ENCODE measurements at places on chromosomes 5 and 9.

DNA sequence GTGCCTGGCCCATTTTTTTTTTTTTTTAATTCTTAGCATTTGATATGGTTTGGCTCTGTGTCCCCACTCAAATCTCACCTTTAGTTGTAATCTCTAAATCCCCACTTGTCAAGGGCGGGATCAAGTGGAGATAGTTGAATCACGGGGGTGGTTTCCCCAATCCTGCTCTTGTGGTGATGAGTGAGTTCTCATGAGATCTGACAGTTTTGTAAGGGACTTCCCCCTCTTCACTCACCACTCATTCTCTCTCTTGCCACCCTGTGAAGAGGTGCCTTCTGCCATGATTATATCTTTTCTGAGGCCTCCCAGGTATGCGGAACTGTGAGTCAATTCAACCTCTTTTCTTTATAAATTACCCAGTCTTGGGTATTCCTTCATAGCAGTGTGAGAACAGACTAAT lies 27.2 kb downstream of the NDUFAF2 start:
- DNase-seq, result no peak

DNA sequence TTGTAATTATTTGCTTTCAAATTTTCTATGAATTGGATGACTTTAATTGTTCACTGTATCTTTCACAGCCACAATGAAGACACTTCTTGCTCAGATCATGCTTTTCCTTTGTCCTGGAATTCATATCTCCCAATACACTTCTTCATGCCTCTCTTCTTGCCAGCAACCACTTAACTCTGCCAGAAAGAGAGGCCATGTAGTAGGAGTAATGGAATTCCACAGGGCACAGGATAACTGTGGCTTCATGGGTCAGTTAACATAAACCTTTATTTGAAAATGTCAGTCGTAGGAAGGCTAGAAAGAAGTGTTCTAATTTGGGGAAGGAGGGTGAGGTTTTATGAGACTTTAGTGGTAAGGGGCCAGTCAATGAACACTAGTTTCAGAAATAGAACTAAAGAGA lies 190.3 kb downstream of the TMEM167A start:
- DNase-seq, result no peak

GRCh38 chr9:127608104-127608966 lies 3.7 kb upstream of the STXBP1 start:
- peak; percentile 73 for DNase-seq

- no peak for DNase-seq
Observed at GRCh38 chr5:158998793-158999325, 100.9 kb downstream of the EBF1 start.

GRCh38 chr5:41790038-41790776 lies 80.0 kb downstream of the OXCT1 start:
- peak; percentile 69 for DNase-seq

DNA sequence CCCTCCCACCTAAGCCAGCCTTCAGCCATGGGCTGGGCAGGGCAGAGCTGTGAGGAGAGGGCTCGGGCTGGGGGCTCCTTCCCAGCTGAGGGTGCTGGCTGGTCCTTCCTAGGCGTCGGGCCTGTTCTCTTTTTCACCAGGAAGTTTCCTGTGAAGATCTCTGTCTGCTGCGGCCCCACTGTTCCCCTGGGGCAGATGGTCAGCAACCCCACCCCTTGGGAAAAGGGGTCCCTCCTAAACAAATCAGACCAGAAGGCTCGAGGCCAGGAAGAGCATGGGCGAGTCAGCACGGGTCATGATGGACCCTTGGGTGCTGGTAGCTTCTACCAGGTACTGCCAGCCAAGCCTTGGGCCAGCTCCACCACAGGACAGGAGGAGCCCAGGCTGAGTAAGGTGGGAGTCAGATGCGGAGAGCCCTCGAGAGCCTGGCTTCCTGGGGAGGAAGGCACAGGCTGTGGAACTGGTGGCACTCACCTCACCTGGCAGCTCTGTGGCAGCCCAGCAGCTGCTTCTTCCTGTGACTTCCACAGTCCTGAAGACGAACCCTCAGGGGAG lies 3.5 kb downstream of the CACNA1B start:
- no peak for DNase-seq

DNA sequence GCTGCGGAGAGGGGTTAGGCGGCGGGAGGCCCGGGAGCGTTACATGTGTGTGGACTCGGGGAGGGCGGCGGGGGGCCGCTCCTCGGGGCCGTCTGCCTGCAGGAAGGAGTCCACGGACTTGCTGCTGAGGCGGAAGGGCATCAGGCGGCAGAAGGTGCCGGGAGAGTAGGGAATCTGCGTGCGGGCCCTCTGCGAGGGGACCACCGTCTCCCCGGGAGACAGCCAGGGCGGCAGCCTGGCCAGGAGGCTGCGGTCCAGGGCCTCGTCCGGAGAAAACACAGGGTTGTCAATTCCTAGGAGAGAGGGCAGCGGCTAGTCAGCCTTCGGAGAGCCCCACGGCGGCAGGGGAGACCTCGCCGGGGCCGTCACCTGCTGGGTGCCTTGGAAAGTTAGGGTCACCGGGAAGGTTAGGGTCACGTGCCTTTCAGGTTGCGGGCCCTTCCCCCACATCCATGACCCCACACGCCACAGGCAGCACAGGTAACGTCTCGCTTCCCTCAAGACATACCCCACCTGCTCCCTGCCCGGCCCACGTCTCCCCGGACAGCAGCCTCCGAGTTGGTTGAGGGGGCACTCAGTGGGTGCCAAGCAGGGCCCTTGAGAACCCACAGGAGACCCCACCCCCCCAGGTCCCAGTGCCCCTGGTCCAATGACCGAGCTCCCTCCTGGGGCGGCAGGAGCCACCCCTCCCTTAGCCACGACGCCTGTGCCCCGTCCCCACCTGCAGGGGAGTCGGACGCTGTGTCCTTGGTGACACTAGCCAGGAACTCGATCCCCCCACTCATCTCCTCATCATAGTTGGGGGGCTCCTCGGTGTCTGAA lies 32.1 kb downstream of the EXOC3 start:
- DNase-seq, result no peak

DNA sequence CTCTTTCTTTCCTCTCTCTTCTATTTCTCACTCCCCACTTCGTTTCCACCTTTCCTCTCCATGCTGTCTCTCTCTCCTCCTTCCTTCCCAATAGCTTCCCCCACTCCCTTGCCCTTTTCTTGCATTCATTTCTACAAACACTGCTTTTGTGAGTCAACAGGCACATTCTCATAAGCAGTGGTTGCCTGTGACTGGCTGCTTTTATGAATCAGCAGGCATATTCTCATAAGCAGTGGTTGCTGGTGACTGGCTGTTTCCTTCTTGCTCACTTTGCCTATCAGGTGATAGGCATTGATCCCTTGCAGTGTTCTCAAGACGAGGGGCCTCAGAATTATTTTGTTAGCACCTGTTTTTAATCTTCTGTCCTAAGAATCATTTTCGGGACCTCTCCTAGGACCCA lies 116.1 kb upstream of the ACTBL2 start:
- DNase-seq, result no peak

DNA sequence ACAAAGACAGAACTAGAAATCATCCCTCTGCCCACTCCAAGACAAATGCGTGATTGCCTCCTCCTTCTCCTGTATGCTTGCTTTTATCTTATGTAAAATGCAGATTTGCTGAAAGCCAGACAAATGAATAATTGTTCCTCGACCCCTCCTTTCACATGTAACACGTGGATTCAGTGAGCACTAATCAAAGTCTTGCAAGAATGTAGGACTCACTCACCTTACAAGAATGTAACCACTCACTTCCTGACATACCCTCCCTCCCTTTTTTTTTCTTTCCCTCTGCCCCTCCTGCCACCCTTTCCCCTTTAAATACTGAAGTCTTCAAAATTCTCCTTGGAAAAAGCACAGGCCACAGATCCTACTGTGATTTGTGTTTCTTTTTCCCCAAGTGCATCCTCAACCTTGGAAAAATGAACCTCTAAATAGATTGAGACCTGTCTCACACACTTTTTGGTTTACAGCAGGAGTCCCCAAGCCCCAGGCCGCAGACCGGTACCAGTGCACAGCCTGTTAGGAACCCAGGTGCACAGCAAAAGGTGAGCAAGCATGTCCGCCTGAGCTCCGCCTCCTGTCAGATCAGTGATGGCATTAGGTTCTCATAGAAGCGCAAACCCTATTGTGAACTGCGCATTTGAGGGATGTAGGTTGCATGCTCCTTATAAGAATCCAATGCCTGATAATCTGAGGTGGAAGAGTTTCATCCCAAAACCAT lies 29.4 kb upstream of the HSD17B3 start:
- no peak for DNase-seq

DNA sequence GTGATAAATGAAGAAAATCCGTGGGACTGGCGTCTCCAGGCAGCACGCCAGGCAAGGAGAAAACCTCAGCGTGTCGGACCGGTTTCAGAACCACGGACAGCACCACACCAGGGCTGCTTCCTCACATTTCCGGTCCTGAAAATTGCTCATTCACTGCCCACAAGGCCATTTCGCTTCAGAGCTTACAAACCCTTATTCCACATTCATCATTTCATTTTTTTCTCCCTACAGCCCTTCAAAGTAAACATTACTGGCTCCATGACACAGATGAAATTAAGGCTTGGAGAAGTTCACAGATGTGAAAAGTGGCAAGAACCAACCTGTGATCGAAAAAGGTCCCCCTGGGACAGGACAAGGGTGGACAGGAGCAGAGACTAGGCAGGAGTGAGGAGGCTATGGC lies 1.5 kb upstream of the GPRIN1 start:
- no peak for DNase-seq

DNA sequence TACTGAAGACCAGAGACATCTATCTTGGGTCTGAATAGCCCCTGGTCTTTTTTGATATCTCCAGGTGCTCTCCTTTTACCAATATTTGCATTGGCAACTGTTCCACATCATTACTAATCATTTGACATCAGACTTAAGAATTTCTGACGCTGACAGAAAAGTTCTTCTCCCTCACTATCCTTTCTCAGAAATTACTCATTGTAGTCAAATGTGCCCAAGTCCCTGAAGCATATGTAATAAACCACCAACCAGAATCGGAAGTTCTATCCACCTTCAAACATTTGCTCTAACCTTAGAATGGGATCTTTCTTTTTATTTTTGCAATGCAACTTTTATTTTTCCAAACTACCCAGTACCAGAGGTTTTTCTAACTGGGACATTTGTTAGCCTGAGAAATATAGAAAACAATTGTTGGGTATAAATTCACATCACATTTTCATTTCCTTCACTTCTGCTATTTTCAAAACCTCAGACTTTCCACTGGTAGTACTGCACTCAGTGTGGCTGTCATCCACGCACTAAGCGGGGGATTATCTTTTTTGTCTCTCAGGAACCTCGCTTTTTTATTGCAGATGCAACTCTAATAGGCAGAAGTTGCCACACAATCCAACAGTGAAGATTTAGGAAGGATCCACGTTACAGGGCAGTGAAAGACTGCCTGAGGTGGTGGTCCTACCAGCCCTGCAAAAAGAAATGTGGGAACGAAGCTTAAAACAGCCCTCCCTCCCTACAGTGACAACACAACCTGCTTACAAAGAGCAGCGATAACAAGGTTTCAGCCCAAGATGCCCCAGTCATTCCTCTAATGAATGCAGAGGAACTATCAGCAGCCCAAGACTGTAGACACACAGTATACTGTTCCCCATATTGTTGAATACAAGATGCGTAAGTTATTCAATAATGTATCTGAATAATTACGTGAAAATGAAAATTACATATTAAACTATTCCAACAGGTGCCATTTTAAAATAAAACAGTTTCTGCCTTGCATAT lies 201.2 kb downstream of the EBF1 start:
- no peak for DNase-seq

- DNase-seq, result no peak
Observed at GRCh38 chr5:94754824-94755223, 136.4 kb downstream of the SLF1 start.

DNA sequence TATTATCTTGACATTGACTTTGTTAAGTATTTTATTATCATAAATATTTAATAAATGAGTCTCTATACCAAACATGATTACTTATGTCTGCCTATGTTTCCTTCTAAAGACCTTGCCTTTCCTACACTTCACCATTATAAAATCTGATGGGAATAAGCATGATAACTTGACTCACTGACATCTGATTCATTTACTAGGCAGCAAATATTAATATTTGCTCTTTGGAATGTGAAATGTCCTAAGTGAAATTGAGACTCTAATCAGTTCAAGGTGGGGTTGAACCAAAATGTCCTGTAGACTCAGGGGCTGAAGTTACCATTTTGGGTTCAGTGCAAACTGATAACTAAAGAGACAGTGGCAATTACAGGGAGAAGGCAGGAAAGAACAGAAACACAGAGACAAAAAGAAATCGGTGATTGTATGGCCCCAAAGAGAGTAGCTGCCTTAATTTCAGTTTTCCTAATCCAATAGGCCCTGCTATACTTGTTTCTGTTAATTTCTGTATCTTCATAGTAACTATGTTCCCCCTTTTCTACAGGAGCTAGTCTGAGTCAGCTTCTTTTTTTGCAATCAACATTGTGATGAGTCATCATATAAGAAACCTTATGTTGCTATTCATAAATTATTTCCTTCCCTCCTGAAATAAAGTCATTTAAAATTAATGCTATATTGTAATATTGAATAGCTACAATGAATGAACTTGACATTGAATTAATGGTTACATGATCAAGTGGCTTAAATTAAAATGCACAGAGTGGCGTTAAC lies 296.8 kb downstream of the PDE4D start:
- DNase-seq, result no peak

GRCh38 chr5:122965111-122965510 lies 71.4 kb downstream of the PPIC start:
- DNase-seq, result peak; percentile 13

GRCh38 chr5:133372293-133372937 lies 239.9 kb downstream of the FSTL4 start:
- no peak for DNase-seq

DNA sequence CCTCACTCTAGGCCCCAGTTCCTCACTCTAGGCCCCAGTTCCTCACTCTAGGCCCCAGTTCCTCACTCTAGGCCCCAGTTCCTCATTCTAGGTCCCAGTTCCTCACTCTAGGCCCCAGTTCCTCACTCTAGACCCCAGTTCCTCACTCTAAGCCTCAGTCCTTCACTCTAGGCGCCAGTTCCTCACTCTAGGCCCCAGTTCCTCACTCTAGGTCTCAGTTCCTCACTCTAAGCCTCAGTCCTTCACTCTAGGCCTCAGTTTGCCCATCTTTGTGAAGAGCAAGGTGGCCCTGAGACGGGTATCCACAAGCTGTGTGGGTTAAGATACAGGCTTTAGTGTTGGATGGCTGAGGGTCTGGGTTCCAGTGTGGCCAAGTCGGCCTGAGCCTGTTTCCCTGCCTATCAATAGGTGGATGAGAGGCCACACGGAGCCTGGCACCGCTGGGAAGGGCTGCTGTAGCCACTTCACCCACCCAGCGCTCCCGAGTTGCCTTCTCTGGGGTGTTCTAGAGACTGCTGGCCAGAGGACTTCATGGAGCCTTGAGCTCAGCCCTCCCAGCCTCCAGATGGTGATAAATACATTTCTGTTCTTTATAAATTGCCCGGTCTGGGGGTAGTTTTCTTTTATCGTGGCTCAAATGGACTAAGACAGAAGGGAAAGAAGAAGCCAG lies 150.2 kb downstream of the RXRA start:
- DNase-seq, result no peak

- DNase-seq, result no peak
Observed at GRCh38 chr5:139710319-139711066, 62.3 kb downstream of the CXXC5 start.

- no peak for DNase-seq
Observed at GRCh38 chr9:122051351-122052321, 41.5 kb downstream of the TTLL11 start.

All from NCI-H1930 (cell line).